ENCODE measurements at places on chromosomes 11 and 22.
A peak's percentile ranks its signal among the peaks of the same experiment; 100 is the strongest.

GRCh38 chr11:2517386-2518064 is 72.7 kb downstream of the KCNQ1 start:
- no peak for DNase-seq

GRCh38 chr11:34773826-34774225 is 142.4 kb downstream of the APIP start:
- DNase-seq = peak; percentile 26

GRCh38 chr11:69339041-69339733 is 45.2 kb downstream of the MYEOV start:
- no peak for DNase-seq

DNA sequence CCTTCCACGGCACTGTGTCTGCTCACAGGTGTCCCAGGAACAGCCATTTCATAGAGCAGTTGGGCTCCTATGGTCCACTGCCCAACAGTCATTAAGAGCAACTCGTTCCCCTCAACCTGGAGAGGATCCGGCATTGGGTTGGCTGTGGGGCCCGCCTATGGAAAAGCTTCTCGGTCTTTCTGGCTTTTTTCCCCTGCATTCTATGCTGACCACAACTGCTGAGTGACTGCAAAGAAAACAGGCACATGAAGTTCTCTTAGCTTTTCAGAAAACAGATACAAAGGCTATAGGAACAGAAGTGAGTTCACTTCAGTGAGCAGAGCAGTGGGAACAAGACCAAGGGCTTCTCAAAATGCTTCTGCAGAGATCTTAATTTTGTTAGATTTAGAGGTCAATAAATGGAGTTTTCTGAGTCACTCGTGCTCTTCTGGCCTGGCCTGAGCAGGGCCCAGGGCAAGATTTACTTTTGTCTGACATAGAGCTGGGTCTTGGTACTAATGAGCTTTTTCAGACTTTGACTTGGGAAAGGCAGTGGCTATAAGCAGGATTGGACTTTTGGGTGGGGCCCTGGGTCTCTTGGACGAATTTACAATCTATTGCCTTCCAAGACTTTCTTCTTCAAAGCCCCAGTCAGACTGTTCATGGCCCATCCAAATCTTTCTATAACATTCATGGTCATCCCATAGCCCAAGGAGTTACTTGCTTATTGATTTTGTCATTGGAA is 13.6 kb upstream of the APOL5 start:
- no peak for DNase-seq

GRCh38 chr11:14384338-14384737 is 25.4 kb upstream of the RRAS2 start:
- peak; percentile 42 for DNase-seq

- DNase-seq = peak; percentile 40
These were observed 20.2 kb upstream of the LRRC32 start for GRCh38 chr11:76690736-76691135.

All from RPMI7951 (cell line).